Nucleus accumbens (tissue), 56 donors: ENCODE measurements at places on chromosomes 6 and 20.

DNA sequence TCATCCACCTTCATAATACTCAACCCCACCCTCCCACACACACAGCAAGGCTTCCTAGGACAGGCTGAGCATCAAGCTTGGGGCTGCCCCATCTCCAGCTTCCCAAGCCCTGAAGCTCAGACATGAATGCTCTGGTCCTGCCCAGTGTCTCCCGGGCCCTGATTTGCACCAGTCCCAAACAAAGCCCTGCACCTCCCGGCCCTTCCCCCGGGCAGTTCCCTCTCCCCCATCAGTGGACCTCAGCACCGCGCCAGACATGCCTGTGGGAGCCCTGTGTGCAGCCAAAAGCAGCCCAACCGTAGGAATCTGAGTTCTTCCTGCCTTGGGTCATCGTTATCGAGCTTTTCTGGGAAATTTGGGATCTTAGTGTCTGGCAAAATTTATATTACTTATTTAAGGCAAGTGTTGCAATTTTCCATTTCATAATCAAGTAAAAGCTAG is 63.5 kb downstream of the THBS2 start:
- DNase-seq: no peak

DNA sequence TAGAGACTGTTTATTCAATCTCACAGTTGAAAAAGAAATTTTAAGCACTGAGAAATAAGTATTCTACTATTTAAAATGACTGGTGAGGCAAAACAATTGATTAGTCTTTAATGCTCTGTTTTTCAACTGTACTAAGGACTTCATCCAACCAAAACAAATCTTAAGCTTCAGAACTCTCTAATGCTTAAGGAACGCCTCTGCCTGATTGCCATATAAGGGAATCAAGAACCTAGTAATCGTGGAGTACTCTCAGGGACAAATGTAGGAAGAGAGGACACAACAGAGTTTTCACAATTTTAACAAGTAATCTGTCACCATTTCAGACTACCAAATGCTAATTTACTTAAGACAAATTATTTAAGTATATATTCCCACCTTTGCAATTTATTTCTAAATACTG is 16.1 kb downstream of the FBXO30 start:
- DNase-seq: no peak

- no peak for DNase-seq
These were observed 17.3 kb downstream of the DNPH1 start for GRCh38 chr6:43211955-43212354.

GRCh38 chr20:38926934-38927616 is 858 bp downstream of the FAM83D start:
- DNase-seq: no peak

DNA sequence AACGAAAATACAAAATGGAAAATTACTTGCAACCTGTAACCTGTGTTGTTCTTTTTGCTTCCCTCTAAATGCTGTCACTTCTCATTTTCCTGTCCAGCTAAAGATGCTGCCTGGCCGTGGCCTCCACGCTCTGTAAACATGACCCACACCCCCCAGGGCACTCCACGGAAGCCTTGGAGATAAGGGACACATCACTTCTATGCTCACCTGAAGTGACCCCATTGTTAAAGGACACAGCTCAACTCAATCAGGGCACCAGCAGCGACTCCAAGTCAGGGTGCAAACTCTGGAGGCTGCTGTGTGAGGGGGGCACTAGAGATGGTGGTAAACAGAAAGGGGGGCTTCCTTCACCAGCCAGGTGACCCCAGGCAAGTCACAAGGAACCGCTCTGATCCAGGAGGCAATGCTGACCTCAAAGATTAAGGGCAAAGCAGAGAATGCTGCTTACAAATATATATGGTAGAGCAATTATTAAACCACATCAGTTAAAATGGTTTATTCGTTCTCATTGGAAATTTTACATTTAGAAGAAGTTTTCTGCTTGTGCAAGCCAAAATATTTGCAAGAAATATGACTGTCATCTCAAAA is 13.2 kb downstream of the DIDO1 start:
- DNase-seq: no peak

- no peak for DNase-seq
These were observed 94.8 kb upstream of the OPRM1 start for GRCh38 chr6:153944201-153944600.

- DNase-seq: no peak
These were observed 7.6 kb upstream of the CCN2 start for GRCh38 chr6:131958542-131959470.

- no peak for DNase-seq
These were observed 147.6 kb downstream of the SYNDIG1 start for GRCh38 chr20:24617080-24617432.

GRCh38 chr6:41607736-41608135 is 30.5 kb upstream of the MDFI start:
- DNase-seq: no peak

DNA sequence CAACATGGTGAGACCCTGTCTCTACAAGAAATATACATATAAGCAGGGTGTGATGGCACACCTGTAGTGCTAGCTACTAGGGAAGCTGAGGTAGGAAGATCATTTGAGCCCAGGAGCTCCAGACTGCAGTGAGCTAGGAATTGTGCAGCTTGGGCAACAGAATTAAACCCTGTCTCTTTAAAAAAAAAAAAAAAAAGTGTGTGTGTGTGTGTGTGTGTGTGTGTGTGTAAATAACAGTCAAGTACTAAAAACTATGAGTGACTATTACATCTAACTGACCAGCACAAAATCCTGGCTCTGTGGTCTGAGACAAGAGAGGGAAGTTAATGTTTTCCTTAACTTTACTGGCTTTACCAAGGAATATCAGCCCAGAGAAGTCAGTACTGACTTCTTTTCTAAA is 32.8 kb downstream of the REPS1 start:
- DNase-seq: no peak

DNA sequence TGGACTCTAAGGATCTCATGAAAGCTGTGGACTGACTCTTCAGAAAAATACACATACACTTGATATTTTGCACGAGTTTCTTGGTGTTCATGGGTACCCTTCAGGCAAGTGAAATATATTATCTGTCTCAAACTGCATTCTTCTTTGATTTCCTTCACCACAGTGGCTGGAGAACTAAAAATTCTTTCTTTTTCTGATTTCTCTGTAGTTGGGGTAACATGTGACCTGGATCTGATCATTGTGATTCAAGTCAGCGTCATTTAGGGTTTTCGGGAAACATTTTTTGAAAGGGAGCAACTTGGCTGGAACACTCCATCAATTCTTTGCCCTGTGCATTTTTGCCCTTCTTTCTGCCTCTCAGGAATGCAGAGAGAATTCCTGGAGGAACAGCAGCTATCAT is 205.8 kb downstream of the OR2B2 start:
- DNase-seq: no peak

- DNase-seq: no peak
These were observed 214.3 kb downstream of the DLL1 start for GRCh38 chr6:170076466-170077165.

DNA sequence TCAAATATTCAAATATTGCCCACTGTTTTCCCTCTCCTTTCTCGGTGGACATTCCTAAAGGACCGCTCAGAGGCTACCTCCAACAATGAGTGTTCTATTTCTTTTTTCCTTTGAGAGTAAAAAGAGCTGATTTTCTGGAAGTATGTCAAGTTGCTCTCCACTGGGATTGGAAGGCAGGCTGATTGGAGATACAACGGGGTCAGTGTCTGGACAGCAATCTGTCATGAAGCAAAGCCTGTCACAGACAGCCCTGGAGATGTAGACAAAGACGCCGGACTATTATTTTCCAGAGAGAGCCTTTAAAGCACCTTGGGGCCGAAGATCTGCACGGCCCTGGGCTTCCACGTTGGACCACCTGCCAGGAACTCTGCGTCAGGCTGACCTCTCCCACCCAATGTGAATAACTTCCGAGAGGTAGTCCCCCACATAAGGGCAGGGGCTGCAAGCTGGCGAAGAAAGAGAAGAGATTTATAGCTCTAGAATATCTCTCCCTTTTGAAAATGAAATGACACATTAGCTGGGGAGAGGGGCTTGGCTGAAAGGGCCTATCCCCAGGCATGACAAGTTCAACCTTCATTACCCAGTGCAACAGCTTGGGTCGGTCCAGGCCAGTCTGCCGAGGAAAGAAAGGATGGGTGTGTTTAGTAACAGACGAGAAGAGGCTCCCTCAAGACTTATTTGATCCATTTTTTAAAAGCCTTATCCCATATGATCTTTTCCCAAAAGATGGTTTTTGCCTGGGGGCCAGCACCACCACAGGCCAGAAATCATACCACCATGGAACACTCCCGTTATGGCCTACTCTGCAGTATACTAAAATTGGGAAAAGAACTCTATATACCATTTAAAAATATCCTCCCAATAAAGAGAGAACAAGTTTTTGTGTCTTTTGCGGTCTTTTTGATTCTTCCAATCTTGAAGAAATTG is 131.1 kb downstream of the OLIG3 start:
- DNase-seq: no peak

DNA sequence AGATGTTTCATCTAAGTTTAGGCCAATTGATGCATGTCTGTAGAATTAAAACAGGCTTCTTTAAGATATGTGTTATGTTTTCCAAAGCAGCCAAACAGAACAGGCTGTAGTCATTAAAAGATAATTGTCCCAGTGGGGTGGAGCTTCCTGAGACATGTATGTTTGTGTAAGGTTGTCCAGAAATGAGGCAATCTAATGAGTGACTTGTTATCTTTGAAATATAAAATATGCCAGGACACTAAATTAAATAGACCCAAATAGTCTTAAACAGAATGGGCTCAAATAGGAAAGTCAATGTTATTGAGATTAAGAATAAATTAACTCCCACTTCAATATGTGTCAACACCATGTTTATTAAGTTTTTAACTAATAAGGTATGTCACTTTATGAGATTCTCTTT is 204.7 kb upstream of the RNF217 start:
- DNase-seq: no peak

DNA sequence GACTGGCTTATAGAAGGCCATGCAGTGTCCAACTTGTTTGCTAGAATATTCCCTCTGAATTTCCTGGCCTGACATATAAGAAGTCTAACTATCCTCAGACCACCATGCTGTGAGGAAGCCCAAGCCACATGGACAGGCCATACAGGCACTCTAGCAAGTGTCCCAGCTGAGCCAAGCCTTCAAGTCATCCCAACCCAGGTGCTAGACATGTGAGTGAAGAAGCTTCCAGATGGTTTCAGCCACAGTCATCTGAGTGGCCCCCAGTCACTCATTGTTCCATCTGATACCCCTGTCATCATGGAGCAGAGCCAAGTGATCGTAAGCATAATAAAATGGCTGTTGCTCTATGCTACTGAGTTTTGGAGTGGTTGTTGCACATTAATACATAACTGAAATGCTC is 46.0 kb upstream of the INSM1 start:
- DNase-seq: no peak

GRCh38 chr6:5359417-5359816 is 98.1 kb downstream of the FARS2 start:
- DNase-seq: no peak

DNA sequence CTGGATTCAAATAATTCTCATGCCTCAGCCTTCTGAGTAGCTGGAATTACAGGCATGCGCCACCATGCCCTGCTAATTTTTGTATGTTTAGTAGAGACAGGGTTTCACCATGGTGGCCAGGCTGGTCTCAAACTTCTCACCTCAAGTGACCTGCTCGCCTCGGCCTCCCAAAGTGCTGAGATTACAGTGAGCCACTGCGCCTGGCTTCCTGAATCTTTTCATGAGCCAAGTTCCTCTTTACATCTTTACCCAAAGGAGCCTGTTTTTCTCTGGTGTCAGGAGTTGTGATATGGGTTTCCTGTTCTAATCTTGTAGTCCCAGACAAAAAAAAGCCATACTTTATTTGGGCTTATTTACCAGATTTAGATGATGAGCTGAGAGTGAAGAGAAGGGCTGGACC is 34.4 kb downstream of the PCNA start:
- DNase-seq: no peak
